ENCODE measurements at places on chromosomes 2 and 18. TPM values are rescaled to one million over a fixed set of nuclear protein-coding genes. Genes with fewer than 3 reads are reported as not detected.

The HOXD3 gene
- polyA plus RNA-seq, result not detected

The TMEM237 gene
- 65.9 TPM for polyA plus RNA-seq

The MRPL33 gene
- polyA plus RNA-seq, result 616 TPM

The DNAJC5G gene
- polyA plus RNA-seq, result not detected

The OSR1 gene
- not detected for polyA plus RNA-seq

The ZAP70 gene
- not detected for polyA plus RNA-seq

The CTAGE1 gene
- not detected for polyA plus RNA-seq

The SOX11 gene
- polyA plus RNA-seq, result 0.60 TPM

The YES1 gene
- polyA plus RNA-seq, result 2.1 TPM

The ALPI gene
- not detected for polyA plus RNA-seq

The CDH20 gene
- 1.2 TPM for polyA plus RNA-seq

The IL1R2 gene
- not detected for polyA plus RNA-seq

The SCYGR5 gene
- not detected for polyA plus RNA-seq

Data from Purkinje cell (primary cell).